Pulmonary artery endothelial cell (primary cell): ENCODE measurements at places on chromosomes 12 and 14.

- peak; percentile 20 for DNase-seq
Measured at GRCh38 chr12:124655048-124655697, 87.8 kb upstream of the NCOR2 start.

DNA sequence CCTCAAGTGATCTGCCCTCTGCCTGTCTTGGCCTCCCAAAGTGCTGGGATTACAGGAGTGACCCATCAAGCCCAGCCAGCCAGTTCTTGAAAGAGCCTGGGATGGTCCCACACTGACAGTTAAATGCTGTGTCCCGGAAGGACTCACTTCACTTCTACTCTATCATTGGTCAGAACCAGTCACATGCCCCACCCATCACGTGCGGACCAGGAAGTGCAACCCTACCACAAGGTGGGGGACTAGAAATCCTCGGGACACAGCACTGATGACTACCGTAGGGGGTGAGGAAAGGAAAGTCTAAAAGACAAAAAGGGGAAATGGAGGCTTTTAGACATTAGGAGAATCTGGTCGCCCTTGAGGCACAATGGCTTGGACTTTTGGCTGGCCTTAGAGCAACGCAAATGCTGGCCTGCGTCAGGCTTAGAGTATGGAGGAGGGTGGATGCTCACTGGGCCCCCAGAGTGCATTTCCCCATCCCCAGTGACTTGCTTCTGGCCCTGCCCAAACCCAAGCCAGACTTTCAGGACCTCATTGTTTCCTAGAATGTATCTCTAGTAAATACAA is 207.7 kb downstream of the TTC8 start:
- DNase-seq = no peak

DNA sequence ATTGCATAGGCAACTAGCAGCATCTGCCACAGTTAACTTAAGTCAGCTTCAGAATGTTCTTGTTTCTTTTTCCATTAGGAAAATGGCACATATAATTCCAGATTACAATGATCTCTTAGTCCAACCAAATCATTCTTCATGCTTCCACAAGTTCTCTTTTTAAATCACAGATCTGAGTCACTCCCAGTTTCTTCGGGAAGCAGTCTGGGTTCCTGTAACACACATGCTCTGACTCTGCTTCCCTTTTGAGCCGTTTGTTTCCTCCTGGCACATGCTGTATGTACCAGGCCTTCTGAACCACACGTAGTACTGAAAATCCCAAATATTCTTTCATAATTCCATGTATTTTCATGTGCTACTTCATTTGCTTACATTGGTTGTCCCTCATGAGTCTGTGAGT is 388.8 kb upstream of the PDE3A start:
- no peak for DNase-seq

GRCh38 chr12:53465679-53466078 is 13.8 kb downstream of the PCBP2 start:
- DNase-seq = no peak

GRCh38 chr12:56593909-56594621 is 36.1 kb downstream of the BAZ2A start:
- no peak for DNase-seq

DNA sequence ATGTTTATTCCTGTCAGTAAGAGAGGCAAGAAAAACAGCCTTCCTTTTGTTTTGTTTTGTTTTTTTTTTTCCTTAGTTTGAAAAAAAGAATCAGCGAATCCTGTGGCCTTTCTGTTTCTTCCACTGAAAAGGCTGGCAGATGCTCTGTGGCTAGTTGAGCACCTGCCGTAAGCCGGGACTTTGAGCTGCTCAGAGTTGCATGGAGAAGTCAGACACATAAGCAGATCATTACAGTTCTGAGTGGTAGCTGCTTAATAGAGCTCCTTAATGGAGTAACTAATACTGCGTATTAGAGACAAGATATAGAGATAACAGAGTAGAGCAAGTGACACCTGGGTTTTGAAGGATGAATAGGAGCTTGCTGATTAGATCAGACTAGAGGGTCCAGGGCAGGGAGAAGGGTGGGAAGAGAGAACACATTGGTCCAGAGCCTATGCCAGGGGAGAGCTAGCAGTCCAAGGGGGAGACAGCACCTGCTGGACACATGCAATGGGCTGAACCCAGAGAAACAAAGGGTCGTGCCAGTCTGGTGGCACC is 129.4 kb downstream of the TSPAN9 start:
- DNase-seq = no peak

- DNase-seq = no peak
Measured at GRCh38 chr12:74514098-74514872, 23.4 kb upstream of the ATXN7L3B start.

DNA sequence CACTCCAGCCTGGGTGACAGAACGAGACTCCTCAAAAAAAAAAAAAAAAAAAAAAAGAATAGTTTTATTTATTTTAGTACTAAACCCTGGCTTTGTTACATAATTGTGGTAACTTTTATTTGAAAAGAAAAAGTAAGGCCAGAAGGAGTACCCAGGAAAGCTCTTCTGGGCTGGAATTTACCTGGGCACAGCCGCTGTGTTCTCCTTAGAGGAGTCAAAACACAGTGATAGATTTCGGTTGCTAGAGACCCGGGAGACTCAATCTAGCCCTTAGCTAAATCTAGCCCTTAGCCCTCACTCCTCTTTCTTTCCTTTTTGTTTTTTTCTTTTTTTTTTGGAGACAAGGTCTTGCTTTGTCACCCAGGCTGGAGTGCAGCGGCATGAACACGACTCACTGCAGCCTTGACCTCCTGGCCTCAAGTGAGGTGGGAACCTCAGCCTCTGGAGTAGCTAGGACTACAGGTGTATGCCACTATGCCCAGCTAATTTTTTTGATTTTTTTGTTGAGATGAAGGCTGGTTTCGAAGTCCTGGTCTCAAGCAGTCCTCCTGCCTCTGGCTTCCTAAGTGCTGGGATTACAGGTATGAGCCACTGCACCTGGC is 49.7 kb downstream of the SYNE2 start:
- DNase-seq = no peak
